ENCODE measurements at places on chromosomes 12 and 14.
A peak's percentile ranks its signal among the peaks of the same experiment; 100 is the strongest.

GRCh38 chr12:48010366-48010970 is 6.2 kb upstream of the COL2A1 start:
- no peak for DNase-seq

DNA sequence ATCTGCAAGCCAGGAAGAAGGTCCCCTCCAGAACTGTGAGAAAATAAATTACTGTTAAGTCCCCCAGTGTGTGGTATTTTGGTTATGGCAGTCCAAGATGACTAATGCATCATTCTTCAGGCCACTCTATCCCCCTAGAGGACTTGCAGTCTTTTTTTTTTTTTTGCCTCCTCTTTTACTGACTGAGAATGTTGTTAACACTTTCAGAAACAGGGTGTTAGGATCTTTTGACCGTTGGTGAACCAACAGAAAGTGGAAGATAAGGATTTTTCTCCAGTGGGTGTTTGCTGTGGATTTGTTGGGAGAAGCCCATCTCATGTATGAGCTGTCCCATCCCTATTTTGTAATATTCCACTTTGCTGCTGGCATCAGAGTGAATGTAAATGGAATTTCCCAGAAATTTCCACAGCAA is 37.8 kb downstream of the MARK3 start:
- no peak for DNase-seq

DNA sequence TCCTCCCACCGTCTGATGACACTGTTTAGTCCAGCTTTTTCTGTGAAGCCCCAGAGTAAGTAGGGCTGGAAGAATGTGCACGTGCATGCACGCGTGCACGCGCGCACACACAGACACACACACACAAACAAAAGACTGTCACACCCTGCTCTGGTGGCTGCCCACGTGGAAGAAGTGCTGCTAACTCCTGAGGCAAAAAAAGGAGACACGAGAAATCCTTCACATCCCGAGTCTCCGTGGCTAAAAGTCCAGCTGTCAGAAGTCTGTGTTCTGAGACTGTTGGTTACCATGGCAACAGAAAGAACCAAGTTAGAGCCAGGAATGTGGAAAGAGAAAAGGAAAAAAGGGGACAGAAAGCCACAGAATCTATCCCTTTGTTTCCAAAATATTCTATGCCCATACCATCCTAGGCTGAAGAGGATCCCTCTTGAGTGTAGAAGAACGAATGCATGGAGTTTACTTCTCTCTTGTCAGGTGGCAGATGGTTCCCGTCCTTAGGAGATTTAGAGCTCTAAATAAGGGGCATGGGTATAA is 1.6 kb upstream of the C12orf71 start:
- DNase-seq = peak; percentile 33

DNA sequence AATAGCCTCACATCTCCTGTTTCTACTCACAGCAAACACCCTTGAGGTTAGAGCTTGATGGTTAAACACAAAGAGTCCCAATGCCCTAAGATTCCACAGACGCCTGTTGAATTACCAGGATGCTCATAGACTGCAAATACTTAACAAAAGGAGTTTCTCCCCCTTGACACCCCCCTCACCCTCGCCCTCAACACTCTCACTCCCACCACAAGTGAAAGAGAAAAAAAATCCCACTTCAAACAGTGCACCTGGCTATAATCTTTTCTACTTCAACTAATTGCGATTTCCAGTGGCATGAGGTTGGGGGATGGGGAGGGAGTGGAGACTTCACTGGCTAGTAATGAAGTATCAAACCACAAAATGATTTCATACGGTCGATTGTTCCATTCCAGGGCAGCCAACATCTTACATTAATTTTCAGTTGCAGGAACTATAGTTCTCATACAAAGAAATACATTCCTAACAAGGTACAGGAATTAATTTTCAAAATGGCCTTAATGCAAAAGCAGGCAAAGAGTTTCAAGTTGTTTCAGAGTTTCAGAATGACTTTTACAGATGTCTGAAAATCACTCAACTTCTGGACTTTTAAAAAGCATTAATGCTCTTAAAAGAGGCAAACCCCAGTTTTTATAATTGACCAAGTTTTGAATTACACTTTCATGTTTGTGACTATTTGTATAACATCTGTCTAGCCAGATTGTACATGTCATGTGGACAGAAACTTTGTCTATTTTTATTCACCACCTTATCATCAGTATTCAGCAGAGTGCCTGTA is 390.7 kb downstream of the C12orf75 start:
- no peak for DNase-seq

GRCh38 chr12:122003651-122004611 is 17.8 kb upstream of the BCL7A start:
- DNase-seq = no peak
